Activated CD8-positive, alpha-beta memory T cell treated with anti-CD3 and anti-CD28 coated beads, Interleukin-2, amount 10 ng/mL, durations not matched to agents 7 days and 5 days (primary cell): ENCODE measurements at places on chromosomes 1 and 21. TPM values are rescaled to one million over a fixed set of nuclear protein-coding genes. Genes with fewer than 3 reads are reported as not detected.

- DNase-seq = no peak
These were observed 79.8 kb upstream of the CYYR1 start for GRCh38 chr21:26652854-26653253.

DNA sequence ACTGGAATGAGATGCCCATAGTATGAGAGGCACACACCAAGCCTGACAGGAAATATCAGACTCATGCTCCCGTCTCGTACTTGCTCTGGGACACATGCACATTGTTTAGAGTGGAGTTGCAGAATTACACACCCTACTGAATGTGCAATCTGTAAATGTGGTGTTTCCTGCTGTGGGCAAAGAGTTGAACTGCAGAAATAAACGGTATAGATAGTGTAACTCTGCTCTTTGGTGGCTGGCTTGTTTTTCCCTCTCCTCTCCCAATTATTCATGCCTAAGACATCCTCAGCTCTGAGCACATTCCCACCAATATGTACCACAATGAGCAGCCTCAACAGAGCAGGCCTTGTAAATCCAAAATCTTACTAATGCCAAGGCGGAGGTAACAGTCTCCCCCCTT lies 90.1 kb upstream of the DIRAS3 start:
- DNase-seq = no peak

DNA sequence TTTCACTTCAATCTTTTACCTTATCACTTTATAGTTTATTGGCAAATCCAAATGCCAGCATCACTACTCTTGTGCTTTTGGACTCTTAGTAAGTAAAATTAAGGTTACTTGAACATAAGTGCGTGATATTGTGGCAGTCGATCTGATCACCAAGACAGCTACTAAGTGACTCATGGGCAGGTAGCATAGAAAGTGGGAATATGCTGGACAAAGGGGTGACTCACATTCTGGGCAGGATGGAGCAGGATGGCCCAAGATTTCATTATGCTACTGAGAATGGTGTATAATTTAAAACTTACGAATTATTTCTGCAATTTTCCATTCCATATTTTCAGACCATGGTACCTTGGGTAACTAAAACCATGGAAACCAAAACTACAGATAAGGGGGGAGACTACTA lies 120.2 kb downstream of the ROR1 start:
- DNase-seq = no peak

- no peak for DNase-seq
These were observed 130.0 kb downstream of the EDEM3 start for GRCh38 chr1:184624626-184625025.

GRCh38 chr1:53582211-53583020 lies 123.2 kb downstream of the DMRTB1 start:
- peak; percentile 46 for DNase-seq

GRCh38 chr1:147626739-147627138 lies 43.6 kb downstream of the ACP6 start:
- DNase-seq = no peak

Gene CRYAA
- total RNA-seq = not detected

Gene ADAMTSL4
- total RNA-seq = 0.35 TPM
